GM12865 (cell line): ENCODE measurements at places on chromosomes 1 and 21.

GRCh38 chr1:111484391-111485026 lies 10.7 kb downstream of the C1orf162 start:
- no peak for DNase-seq

DNA sequence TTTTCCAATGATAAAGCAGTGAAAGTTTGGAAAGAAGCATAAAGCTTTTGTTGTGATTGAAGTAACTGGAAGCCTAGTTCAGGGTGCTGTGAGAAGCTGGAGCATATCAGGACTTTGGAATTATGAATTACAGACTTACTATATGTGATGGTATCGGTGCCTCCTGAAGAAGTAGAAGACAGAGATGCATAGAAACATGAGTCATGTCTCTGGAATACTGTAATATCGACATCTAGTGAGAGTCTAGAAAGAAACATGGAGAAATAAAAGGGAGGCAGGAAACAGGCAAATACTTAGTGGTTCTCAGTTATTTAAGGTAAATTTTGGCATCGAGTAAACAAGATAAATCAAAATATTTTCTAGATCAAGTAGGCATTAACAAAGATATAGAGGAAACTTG lies 103.0 kb downstream of the CAMTA1 start:
- no peak for DNase-seq

DNA sequence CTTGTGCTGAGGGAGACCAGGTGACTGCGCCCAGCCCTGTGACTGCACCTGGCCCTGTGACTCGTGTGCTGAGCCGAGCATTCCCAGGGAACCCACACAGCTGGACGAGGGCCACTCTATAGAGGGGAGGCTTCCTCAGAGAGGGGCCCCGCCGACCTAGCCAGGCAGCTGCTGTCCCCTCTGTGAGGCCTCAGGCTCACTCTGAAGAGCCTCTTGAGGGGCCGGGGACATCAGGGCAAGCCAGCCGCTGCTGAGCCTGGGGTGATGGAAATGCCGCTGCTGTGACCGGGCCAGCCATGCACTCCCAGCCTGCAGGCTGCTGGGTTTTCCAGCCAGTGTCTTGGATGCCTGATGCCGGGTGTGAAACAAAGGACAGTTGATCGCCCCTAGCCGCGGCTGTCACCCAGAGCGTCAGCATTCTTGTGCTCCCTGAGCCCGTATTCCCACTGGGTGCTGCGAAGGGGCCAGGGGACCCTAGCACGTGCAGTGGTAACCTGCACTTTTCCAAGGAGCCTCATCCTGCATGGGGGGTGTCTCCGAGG lies 17.5 kb downstream of the PFKL start:
- no peak for DNase-seq

GRCh38 chr21:42561762-42562650 lies 48.4 kb downstream of the SLC37A1 start:
- peak; percentile 68 for DNase-seq

DNA sequence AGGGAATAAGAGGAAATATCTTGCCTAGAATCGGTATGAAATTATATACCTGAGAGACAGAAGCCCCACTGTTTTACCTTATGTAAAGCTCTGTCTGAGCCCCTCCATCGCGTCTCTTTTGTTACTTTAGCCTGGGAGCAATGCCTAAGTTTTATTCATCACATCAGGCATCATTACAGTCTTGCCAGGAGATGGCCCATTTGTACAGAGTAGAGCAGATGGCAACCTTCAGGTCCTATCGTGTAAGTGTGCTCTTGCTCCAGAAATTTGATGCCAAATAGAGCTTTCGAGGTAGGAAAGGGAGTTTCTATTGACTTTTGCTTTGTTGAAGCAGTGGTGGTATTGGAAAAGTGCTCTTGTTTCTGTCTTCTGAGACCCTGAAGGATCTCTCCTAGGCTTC lies 24.9 kb downstream of the CFAP126 start:
- no peak for DNase-seq

DNA sequence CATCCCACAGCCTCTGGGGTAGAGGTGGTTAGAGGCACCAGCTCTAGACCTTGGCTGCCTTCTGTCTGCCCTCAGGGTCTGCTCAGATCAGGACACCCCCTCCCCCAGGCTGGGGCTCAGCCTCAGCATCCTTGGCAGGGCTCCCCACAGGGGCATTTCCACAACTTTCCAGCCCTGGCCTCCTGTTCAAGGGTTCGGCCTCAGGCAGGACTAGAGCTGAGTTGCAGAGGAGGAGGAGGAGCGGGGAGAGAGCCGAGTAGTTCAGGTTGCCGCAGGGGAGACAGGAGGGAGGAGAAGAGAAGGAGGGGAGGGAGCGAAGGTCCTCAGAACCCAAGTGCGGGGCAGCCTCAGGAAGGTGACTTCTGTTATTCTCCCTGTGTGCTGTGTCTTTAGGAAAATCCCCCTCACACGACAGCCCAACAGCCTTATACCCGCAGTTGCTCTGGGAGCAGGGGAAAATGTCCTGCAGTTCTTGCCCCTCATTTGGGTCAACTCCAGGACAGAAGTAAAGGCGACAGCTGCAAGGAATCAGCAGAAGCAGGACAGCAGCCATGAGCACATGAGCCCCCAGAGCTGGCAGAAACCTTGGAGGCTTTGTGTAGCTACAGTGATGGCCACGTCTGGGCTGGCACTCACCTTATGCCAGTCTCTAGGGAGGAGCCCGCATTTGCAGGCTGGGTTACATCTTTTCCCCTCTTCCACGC lies 46.5 kb upstream of the TENT5B start:
- no peak for DNase-seq

GRCh38 chr1:202438393-202439174 lies 90.1 kb downstream of the PPP1R12B start:
- no peak for DNase-seq

DNA sequence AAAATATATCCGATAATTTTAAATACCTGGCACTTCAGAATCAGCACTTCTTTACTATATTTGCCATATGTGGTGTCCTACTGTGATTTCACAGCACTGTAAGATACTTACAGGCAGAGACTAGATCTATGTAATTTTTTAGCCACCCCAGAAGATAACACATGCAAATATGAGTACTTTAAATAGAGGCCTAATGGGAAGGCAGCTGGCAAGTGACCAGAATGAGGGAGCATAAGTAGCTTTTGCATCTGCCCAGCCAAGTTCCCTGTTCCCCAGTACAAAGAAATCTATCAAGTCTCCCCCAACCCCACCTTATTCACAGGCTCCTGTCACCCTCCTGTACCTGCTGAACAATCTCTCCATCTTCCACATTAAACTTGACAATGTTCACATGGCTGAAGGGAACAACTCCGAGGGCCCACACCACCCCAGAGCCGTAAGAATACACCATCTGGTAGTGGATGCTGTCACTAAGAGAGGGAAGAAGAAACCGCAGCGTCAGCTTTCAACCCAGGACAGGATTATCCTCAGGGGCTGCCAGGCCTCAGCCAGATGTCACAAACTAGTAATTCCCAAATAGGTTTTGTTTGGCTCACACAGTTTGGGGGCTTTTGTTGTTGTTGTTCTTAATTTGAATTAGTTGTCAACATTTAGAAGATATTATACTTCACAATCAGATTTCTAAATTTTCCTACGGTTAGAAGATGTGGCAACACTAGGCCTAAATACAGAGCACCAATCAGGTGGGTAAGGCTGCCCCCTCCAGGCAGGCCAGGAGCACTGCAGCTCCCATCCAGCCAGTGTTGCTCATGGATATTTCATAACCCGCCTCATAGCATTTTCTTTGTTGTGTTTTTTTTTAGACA lies 10.4 kb downstream of the EMC1 start:
- peak; percentile 63 for DNase-seq

- DNase-seq: no peak
Measured at GRCh38 chr21:26597981-26598380, 24.9 kb upstream of the CYYR1 start.

GRCh38 chr1:180923021-180923841 lies 10.5 kb downstream of the KIAA1614 start:
- no peak for DNase-seq

DNA sequence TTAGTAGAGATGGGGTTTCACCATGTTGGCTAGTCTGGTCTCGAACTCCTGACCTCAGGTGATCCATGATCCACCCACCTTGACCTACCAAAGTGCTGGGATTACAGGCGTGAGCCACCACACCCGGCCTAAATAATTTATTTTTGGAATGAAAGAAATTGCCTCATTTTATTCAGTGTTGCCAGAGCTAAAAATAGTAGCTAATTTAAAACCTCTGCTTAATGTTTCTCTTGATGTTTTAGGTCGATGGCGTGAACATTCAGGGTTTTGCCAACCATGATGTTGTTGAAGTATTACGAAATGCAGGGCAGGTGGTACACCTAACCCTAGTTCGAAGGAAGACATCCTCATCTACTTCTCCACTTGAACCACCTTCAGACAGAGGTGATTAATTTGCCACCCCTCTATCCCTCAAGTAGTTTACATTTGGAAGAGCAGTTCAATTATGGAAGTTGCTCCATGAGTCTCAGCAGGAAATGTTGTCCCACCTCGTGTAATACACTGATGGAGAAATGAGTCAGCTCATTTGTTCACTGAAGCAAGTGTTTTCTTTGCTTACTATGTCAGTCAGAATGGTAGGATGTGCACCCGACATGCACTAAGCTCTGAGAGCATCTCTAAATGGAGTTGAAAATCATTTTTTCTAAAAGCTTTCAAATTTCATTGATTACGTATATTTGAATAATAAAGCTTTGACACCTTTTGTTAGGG lies 54.9 kb downstream of the PATJ start:
- DNase-seq: no peak

- peak; percentile 28 for DNase-seq
Measured at GRCh38 chr1:191752342-191752741, 405.9 kb upstream of the RGS18 start.

DNA sequence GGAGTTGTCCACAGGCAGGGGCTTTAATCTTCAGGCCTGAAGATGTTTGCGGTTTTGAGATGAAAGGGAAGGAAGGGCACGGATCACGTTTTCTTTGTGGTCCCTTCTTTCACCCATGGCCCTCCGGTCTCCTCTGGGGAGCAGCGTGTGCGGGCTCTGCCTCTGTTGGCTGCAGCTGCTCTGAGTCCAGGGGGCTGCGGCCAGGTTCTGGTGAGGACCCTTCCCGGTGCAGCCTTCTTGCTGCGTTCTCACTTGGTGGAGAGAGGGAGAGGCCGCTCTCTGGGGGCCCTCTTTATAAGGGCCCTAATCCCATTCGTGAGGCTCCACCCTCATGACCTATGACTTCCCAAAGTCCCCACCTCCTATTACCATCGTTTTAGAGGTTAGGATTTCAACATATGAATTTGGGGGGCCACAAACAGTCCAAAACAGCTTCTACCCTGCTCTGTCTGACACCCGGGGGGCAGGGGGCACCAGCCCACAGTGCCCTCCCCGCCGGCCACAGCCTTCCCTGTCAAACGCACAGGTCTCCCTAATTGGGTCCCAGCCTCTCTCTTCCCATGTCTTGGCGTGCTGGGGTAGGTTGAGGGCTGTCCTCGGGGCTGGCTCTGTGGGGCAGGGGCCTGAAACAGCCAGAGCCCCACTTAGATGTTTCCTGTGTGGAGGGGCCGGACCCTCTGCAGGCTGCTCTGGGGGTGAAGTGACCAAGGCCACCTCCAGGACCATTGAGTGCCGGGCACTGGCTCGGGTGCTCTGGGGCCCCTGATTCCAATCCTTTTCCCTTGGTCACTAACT lies 100.1 kb upstream of the C1orf174 start:
- no peak for DNase-seq

- no peak for DNase-seq
Measured at GRCh38 chr1:20380616-20381035, 90.0 kb downstream of the VWA5B1 start.

DNA sequence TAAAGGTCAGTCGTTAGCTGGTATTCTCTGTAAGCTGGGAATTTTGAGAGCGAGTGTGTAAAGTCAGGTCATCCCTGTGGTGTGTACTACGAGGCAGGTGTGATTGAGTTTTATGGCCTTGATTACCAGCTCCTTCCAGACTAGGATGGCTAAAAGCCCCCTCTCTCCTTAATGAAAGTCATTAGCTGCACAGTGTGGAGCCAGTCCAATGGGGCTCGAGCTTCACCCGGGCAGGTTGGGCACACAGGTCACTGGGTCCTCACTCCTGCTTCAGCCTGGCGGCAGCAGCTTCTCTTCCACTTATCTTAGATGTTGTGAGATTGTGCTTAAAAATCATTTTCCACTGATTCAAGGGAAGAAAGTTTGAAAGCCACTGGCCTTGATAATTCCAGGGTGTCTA lies 3.0 kb downstream of the DMRTB1 start:
- no peak for DNase-seq

DNA sequence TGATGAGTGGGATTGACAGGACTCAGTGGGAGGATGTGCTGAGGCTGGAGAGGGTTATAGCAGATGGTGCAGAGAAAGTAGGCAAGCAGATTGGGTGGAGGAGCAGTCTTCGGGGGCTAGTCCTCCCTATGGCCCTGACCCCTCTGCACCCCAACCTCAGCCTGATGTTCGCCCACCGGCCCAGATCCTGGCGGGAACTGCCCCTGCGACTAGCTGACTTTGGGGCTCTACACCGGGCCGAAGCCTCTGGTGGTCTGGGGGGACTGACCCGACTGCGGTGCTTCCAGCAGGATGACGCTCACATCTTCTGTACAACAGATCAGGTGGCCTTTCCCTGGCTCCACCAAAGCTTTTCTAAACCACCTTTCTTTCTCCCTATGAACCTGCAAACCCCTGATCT lies 9.6 kb upstream of the ECM1 start:
- DNase-seq: no peak

GRCh38 chr1:152348447-152348846 lies 11.4 kb downstream of the FLG2 start:
- DNase-seq: peak; percentile 5

DNA sequence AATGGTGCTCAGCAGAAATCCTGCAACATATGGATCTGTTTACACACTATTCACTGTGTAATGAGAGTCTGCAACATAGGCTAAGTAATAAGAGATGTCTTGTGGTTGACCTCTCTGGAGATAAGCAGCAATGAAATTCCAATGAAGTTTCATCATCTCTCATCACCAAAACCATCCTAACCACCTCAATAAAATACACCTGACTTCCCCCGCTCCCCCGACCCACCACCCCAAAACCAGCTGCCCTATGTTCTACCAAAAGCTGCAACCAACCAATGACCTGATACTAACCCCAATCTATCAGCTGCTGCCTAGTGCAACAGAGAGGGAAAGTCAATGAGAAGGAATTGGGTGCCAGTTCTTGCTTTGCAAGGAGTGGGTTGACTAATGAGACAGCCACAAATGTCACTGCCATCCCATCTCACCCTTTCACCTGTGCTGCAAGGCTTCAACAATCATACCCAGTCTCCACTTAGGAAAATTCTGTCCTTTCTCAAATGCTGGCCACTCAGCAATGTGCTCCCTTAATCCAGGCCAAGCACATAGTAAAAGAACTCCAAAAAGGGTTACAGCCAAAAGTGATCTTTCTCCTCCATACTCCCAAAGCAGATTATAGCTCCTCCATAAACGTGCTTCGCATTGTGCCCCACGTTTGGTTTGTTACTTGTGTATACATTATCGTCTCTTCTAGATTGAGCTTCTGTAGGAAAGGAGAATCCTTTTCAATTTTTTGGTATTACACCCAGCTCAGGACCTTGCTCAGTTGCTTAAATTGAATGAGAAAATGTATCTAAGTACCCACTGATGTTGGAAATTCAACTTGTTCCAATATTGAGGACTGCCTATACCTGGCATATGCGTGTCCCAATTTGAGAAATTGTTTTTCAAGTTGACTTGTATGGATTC lies 29.0 kb downstream of the MRPL39 start:
- peak; percentile 89 for DNase-seq
